ENCODE measurements at places on chromosomes 6 and 20. TPM values are rescaled to one million over a fixed set of nuclear protein-coding genes. Genes with fewer than 3 reads are reported as not detected.
A peak's percentile ranks its signal among the peaks of the same experiment; 100 is the strongest.

- H3K4me3 ChIP-seq, result peak overlapping the region; percentile 59
- peak; percentile 46 for DNase-seq
- H3K27ac ChIP-seq, result peak overlapping the region; percentile 56
- no peaks in the 10 kb centered on the region for H3K27me3 ChIP-seq
These were observed 49.9 kb upstream of the TAGAP start for GRCh38 chr6:159094444-159095252.

GRCh38 chr6:32176476-32177182 lies 745 bp upstream of the AGPAT1 start:
- no peaks in the 10 kb centered on the region for H3K27me3 ChIP-seq
- no peaks in the 10 kb centered on the region for H3K36me3 ChIP-seq
- no peak for DNase-seq
- H3K4me1 ChIP-seq, result peaks cover 75% of the 10 kb centered on the region
- H3K27ac ChIP-seq, result peak overlapping the region; percentile 98
- H3K4me3 ChIP-seq, result peak overlapping the region; percentile 100

DNA sequence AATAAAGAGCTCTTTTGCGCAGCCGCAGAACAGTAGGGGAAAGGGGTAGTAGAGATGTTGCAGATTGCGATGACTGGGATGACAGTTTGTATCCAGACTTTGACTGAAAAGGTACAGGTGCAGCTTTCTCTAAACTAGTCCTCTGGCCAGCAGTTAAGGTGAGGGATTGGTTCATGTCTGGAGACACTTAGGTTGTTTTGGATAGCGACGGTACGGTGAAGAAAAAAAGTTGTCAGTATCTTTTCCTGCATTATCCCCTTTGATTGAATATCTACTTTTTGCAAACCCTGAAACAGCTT lies 537 bp downstream of the PRR3 start:
- no peaks in the 10 kb centered on the region for H3K27me3 ChIP-seq
- peaks cover 52% of the 10 kb centered on the region for H3K36me3 ChIP-seq
- DNase-seq, result no peak
- peak overlapping the region; percentile 98 for H3K27ac ChIP-seq

DNA sequence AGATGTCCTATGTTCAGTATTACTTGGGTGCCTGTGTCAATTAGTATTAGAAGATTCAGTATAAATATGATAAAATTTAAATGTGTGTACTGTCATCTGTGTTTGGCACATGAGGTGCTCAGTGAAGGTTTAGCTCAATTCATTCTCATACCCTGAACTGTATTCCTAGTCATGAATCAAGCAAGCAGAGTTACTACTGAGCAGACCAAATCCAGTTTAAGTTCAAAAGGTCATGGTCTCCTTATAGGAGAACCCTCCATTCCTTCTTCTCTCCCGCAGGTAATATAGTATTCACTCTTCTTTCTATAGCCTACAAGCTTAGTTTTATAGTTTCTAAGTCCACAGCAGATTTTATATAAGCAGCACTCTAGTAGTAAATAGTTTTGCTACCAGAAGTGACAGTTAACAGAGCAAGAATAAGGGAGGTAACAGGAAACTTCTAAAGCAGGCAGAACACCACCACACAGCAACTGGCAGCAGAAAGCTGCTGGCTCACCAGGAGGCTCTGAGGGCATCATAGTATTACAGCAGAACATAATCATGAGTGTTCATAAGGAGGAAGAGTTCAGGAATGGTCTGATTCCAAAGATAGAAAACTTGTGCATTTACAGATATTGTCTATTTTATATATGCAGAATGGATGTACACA lies 133.2 kb downstream of the SLC16A10 start:
- H3K27ac ChIP-seq, result no peak overlapping the region
- no peak overlapping the region for H3K4me3 ChIP-seq
- peaks cover 48% of the 10 kb centered on the region for H3K36me3 ChIP-seq

Gene DEF6
- 136 TPM for polyA plus RNA-seq
